ENCODE measurements at places on chromosomes 11 and 22. TPM values are rescaled to one million over a fixed set of nuclear protein-coding genes. Genes with fewer than 3 reads are reported as not detected.

GGT5 gene
- total RNA-seq = not detected

OR52I2 gene
- not detected for total RNA-seq

DDI1 gene
- not detected for total RNA-seq

CSF2RB gene
- 0.43 TPM for total RNA-seq

SLC37A2 gene
- total RNA-seq = 0.50 TPM

TOB2 gene
- 33.0 TPM for total RNA-seq

PAMR1 gene
- not detected for total RNA-seq

CARD10 gene
- not detected for total RNA-seq

MYO18B gene
- 1.1 TPM for total RNA-seq

IRF7 gene
- 71.2 TPM for total RNA-seq

OR52I1 gene
- not detected for total RNA-seq

ABCG4 gene
- total RNA-seq = not detected

UBQLN3 gene
- not detected for total RNA-seq

PLET1 gene
- not detected for total RNA-seq

TSPAN4 gene
- total RNA-seq = 8.4 TPM

MMP12 gene
- not detected for total RNA-seq

LDHAL6A gene
- total RNA-seq = 0.22 TPM

STK33 gene
- 0.53 TPM for total RNA-seq

CRYBB2 gene
- total RNA-seq = not detected

C22orf31 gene
- not detected for total RNA-seq

CYTH4 gene
- total RNA-seq = 113 TPM

FGF4 gene
- not detected for total RNA-seq

LRP4 gene
- 0.24 TPM for total RNA-seq

GRM5 gene
- not detected for total RNA-seq

CAPN1 gene
- 161 TPM for total RNA-seq

NLRP14 gene
- total RNA-seq = not detected

ALX4 gene
- not detected for total RNA-seq

KRTAP5-10 gene
- total RNA-seq = 0.26 TPM

SPTBN2 gene
- total RNA-seq = 0.05 TPM

OTOG gene
- total RNA-seq = not detected

FZD4 gene
- total RNA-seq = not detected

OR5W2 gene
- not detected for total RNA-seq

SLC25A45 gene
- 35.5 TPM for total RNA-seq

VPS51 gene
- 172 TPM for total RNA-seq

ART5 gene
- not detected for total RNA-seq

KCNJ4 gene
- not detected for total RNA-seq

SLC22A12 gene
- total RNA-seq = not detected

E2F8 gene
- total RNA-seq = 33.7 TPM

TENM4 gene
- total RNA-seq = not detected

VWA5A gene
- total RNA-seq = 6.8 TPM

USP47 gene
- total RNA-seq = 38.3 TPM

MRPL17 gene
- 36.1 TPM for total RNA-seq
